ENCODE measurements at places on chromosomes 16 and 17.

- no peak overlapping the region for H3K4me3 ChIP-seq
- H3K36me3 ChIP-seq = no peaks in the 10 kb centered on the region
- H3K27ac ChIP-seq = no peak overlapping the region
- H3K4me1 ChIP-seq = no peaks in the 10 kb centered on the region
- no peak for DNase-seq
Measured at GRCh38 chr17:34130544-34130943, 124.5 kb upstream of the CCL2 start.

GRCh38 chr17:9728564-9728963 is 62.8 kb downstream of the DHRS7C start:
- no peaks in the 10 kb centered on the region for H3K4me1 ChIP-seq
- peaks cover 3% of the 10 kb centered on the region for H3K27me3 ChIP-seq
- H3K4me3 ChIP-seq = no peak overlapping the region
- no peaks in the 10 kb centered on the region for H3K36me3 ChIP-seq

DNA sequence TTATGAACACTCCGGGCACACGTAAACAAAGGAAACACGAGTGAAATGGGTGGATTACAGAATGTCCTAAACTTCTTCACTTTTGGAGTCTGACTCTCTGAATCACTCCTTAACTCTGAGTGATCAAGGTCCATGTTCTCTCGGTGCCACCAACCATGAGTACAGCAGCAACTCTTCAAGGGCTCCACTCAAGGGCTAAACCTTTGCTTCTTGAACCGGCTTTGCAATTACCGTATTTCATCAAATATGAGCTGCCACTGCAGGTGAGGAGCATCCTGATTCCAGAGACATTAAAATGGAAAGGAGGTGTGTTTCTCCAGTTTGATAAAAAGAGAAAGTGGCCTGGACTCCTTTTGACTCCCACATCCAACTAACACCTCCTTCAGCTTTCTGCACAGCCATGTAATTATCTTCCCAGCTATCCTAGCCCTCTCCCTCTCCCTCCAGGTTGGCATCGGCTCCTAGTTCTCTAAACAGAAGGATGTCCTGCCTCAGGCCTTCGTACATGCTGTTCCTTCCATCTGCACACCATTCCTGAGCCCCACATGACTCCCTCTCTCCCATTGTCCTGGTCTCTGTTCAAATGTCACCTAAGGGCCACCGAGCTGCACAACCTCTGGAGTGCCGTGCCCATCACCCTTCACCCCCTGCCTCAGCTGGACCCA is 61.4 kb downstream of the ZDHHC7 start:
- no peak overlapping the region for H3K4me3 ChIP-seq
- no peak overlapping the region for H3K27ac ChIP-seq
- H3K36me3 ChIP-seq = no peaks in the 10 kb centered on the region
- DNase-seq = no peak
- no peaks in the 10 kb centered on the region for H3K27me3 ChIP-seq
- peaks cover 13% of the 10 kb centered on the region for H3K4me1 ChIP-seq

- H3K4me1 ChIP-seq = peaks cover 15% of the 10 kb centered on the region
- peak within 1 kb of the TSS; percentile 29 for H3K27ac ChIP-seq
- H3K4me3 ChIP-seq = peak within 1 kb of the TSS; percentile 82
- DNase-seq = no peak
- H3K36me3 ChIP-seq = no peaks in the 10 kb centered on the region
Measured at GRCh38 chr16:57091975-57092785, at the start of gene CPNE2. CPNE2 (plus strand) TSS chr16:57092583; CDS start chr16:57110743, 18,160 bp downstream.

- peaks cover 6% of the 10 kb centered on the region for H3K4me1 ChIP-seq
- H3K36me3 ChIP-seq = no peaks in the 10 kb centered on the region
- peaks cover 46% of the 10 kb centered on the region for H3K27me3 ChIP-seq
- no peak for DNase-seq
- H3K4me3 ChIP-seq = peak overlapping the region; percentile 39
Measured at GRCh38 chr16:52545222-52545897, 1.6 kb downstream of the TOX3 start.

DNA sequence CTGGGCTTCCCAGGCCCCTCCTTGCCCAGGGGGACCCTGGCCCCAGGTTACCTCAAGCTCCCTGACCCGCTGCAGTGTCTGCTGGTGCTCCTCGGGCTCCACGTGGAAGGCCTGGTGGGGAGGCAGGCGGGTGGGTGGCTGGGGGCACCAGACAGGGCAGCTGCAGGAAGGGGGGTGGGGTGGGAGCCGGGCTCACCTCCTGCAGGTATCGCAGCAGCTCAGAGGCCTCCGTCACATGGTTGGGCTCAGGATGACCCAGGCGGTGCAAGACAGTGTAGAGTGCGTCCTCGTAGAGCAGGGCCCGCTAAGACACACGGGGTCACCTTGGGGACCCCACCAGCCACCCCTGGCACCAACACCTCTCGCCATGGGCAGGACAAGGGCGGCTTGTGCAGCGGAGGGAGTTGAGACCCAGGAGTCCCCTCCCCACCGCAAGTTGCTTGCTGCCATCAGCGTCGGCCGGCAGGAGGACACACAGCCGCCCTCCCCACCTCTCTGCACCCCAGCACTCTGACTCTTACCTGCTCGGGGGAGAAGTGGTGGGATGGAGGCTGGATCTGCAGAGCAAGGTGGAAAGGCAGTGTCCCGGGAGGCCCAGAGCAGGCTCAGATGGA is 1.1 kb downstream of the UNC13D start:
- peak overlapping the region; percentile 88 for H3K4me3 ChIP-seq
- DNase-seq = no peak
- H3K36me3 ChIP-seq = no peaks in the 10 kb centered on the region

DNA sequence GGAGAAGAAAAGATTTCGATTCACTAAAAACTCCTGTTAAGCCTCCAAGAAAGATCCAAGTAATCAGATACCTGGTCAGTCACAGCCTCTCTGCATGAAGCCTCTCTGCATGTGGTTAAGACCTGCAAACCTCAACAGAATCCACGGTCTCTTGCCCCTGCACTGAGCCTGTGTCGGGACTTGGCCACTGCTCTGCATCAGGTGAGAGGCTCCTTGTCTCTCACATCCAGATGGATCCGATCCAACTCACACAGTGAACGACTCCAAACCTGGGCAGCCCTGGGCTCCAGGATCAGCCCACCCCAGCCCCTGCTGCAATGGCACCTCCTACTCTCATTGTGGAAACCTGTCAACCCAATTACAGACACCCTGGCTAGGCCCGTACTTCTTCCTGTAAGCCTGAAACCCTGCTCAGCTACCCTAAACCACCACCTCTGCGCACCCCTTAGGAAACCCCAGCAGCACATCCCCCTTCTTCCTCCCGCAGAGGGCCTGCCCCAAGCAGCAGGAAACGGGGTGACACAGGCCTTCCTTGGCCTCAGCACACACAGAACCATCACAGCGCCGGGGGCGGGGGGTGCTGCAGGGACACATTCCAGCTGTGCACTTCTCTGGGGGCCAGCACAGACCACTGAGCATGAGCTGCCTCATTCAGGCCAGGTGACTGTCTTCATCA is 129.5 kb downstream of the ANKRD11 start:
- H3K27me3 ChIP-seq = no peaks in the 10 kb centered on the region
- H3K36me3 ChIP-seq = no peaks in the 10 kb centered on the region
- H3K27ac ChIP-seq = peak overlapping the region; percentile 97
- H3K4me3 ChIP-seq = peak overlapping the region; percentile 79

GRCh38 chr16:57889960-57890751 is 80.8 kb downstream of the CNGB1 start:
- H3K4me1 ChIP-seq = peaks cover 14% of the 10 kb centered on the region
- H3K27ac ChIP-seq = no peak overlapping the region
- no peaks in the 10 kb centered on the region for H3K36me3 ChIP-seq
- no peak overlapping the region for H3K4me3 ChIP-seq

DNA sequence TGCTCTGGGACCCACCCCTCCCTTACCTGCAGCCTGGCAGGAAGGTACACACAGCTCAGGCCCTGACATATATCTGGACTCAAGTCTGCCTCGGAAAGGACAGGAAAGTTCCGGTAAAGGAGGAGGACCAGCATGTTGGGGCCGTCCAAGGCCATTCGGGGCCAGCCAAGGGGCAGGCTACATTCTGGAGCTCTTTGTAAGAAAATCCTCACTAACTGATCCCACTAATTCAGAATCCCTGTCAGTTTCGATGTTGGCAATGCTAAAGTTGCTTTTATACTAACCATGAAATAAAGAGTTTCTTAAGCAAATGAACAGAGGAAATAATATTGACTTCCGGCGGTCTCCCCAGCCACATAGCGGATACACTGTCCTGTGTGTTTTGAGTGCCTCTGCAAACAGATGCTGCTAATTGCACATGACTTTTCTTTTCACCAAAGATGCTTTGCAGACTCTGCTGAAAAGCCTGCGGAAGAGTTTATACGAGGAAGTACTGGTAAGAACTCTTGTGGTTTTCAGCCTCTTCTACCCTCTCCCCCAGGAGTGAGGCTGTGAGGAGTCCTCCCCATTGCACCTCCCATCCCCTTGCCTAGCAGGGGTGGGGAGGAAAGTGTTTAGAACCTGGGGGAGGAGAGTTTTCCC is 54.8 kb downstream of the PLXDC1 start:
- H3K27ac ChIP-seq = peak overlapping the region; percentile 95
- no peaks in the 10 kb centered on the region for H3K27me3 ChIP-seq
- peak overlapping the region; percentile 86 for H3K4me3 ChIP-seq
- no peaks in the 10 kb centered on the region for H3K36me3 ChIP-seq
- H3K4me1 ChIP-seq = peaks cover 87% of the 10 kb centered on the region

DNA sequence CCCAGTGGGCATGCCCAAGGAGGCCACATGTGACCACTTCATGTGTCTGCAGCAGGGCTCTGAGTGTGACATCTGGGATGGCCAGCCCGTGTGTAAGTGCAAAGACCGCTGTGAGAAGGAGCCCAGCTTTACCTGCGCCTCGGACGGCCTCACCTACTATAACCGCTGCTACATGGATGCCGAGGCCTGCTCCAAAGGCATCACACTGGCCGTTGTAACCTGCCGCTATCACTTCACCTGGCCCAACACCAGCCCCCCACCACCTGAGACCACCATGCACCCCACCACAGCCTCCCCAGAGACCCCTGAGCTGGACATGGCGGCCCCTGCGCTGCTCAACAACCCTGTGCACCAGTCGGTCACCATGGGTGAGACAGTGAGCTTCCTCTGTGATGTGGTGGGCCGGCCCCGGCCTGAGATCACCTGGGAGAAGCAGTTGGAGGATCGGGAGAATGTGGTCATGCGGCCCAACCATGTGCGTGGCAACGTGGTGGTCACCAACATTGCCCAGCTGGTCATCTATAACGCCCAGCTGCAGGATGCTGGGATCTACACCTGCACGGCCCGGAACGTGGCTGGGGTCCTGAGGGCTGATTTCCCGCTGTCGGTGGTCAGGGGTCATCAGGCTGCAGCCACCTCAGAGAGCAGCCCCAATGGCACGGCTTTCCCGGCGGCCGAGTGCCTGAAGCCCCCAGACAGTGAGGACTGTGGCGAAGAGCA is 4.4 kb downstream of the WFIKKN2 start:
- no peaks in the 10 kb centered on the region for H3K36me3 ChIP-seq
- no peak overlapping the region for H3K27ac ChIP-seq
- DNase-seq = no peak
- H3K4me3 ChIP-seq = no peak overlapping the region
- peaks cover 6% of the 10 kb centered on the region for H3K4me1 ChIP-seq

DNA sequence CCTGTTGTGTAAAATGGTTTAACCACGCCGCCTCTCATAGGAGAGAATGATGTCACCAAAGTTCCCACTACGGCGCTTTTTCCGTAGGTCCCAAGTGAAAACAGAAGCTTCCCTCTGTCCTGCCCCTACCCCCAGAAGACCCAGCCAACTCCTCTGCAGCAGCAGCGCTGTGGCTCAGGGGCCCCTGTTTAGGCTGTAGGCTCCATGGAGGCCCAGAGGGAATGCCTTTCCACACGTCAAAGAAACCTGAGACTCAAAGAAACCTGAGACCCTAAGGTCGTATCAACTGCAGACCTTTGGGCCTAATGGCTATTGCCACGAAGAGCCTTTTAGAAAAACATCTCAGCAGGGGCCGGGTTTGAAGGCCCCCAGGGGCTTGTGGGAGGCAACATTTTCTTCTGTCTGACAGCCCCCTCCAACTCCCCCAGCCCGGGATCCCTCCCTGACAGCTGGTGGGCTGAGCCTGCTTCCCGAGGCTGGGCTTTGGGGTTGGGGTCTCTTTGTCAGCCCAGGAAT is 43.1 kb upstream of the MEAK7 start:
- H3K4me1 ChIP-seq = peaks cover 52% of the 10 kb centered on the region
- H3K27ac ChIP-seq = no peak overlapping the region
- H3K27me3 ChIP-seq = no peaks in the 10 kb centered on the region
- H3K4me3 ChIP-seq = no peak overlapping the region
- no peak for DNase-seq

DNA sequence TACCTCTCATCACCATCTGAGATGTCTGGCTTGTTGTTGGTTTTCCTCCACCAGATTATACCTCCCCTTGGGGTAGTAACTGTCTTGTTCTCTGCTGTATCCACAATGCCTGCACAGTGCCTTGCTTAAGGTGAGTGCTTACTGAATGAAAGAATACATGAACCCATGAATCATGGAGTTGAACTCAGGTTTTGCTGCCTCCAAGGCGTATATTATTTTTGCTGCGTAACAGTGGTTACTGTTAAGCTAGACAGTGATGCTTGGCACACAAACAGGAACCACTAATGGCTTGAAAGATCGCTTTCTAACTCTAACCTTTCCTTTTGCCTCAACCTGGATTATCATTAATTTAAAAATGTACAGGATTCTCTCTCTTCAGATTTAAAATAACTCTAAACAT is 695.8 kb downstream of the TOX3 start:
- peaks cover 3% of the 10 kb centered on the region for H3K36me3 ChIP-seq
- H3K27me3 ChIP-seq = no peaks in the 10 kb centered on the region
- H3K27ac ChIP-seq = no peak overlapping the region
- DNase-seq = no peak
- no peak overlapping the region for H3K4me3 ChIP-seq
- H3K4me1 ChIP-seq = no peaks in the 10 kb centered on the region

DNA sequence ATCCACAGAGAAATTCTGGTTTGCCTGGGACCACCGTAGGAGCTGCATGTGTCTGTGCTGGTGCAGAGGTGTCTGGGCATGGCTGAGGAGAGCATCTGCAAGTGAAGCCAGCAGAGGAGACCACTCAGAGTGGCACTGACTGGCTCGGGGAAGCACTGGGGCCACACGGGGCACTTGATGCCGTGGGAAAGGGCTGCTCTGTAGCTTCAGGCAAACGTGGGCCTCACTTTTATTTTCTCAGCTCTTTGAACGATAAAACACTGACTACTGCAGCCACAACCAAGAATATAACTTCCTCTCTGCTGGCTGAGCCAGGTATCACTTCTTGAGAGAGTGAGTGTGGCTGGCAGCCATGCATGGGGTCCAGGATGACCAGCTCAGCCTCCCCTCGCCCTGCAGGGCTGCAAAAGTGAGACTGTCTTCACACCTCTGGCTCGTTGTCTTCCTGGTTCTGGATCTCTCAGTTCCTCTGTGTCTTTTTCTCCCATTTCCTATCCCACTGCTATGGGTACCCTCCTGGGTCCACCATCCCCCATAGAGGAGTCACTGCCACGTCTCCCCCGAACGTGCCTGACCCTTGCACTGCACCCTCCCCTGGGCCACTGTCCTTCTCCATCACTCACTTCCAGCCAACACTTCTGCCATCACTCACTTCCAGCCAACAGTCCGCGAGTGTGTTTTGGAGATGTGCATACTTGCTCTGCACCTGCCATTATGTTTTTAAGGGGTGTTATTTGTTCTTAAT is 201.4 kb upstream of the CHMP6 start:
- H3K4me1 ChIP-seq = peaks cover 53% of the 10 kb centered on the region
- H3K4me3 ChIP-seq = peak overlapping the region; percentile 86
- peaks cover 10% of the 10 kb centered on the region for H3K36me3 ChIP-seq
- H3K27me3 ChIP-seq = no peaks in the 10 kb centered on the region
- peak overlapping the region; percentile 96 for H3K27ac ChIP-seq
- peak; percentile 37 for DNase-seq

- H3K4me1 ChIP-seq = peaks cover 3% of the 10 kb centered on the region
- H3K4me3 ChIP-seq = no peak overlapping the region
- H3K27ac ChIP-seq = no peak overlapping the region
- no peaks in the 10 kb centered on the region for H3K36me3 ChIP-seq
- H3K27me3 ChIP-seq = no peaks in the 10 kb centered on the region
Measured at GRCh38 chr16:27598931-27599565, 49.1 kb downstream of the KATNIP start.
